Stomach (tissue), 19 donors: ENCODE measurements at places on chromosomes 4 and X. TPM values are rescaled to one million over a fixed set of nuclear protein-coding genes. Genes with fewer than 3 reads are reported as not detected.
A peak's percentile ranks its signal among the peaks of the same experiment; 100 is the strongest.

Gene ZCCHC18
- total RNA-seq = not detected

- H3K27me3 ChIP-seq = peaks cover 10% of the 10 kb centered on the region
- DNase-seq = no peak
- H3K27ac ChIP-seq = no peak overlapping the region
- H3K4me3 ChIP-seq = no peak overlapping the region
- H3K36me3 ChIP-seq = no peaks in the 10 kb centered on the region
Observed at GRCh38 chrX:107273795-107274194, 67.4 kb downstream of the DNAAF6 start.

DNA sequence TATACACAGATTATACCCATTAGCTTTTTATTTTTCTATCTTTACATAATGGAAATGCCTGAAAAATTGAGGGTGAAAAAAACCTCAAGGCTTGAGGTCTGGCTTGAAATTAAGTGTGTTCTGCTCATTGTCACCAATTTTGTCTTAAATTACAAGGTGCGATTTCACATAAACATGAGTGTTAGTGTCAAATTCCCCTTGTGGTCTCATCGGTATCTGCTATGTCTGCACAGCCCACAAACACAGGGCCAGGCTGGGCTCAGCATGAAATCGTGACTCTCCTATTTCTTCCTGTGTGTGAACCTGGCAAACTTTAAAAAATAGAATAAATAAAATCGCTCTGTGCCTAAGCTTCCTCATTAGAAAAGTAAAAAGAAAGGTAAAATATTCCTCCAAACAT, 109.1 kb downstream of the CRLF2 start:
- no peaks in the 10 kb centered on the region for H3K4me1 ChIP-seq
- no peak overlapping the region for H3K27ac ChIP-seq
- no peak for DNase-seq
- H3K4me3 ChIP-seq = no peak overlapping the region
- no peaks in the 10 kb centered on the region for H3K36me3 ChIP-seq
- peaks cover 20% of the 10 kb centered on the region for H3K27me3 ChIP-seq

GRCh38 chr4:69104719-69105275, 8.5 kb downstream of the UGT2B7 start:
- no peaks in the 10 kb centered on the region for H3K4me1 ChIP-seq
- DNase-seq = no peak
- H3K36me3 ChIP-seq = no peaks in the 10 kb centered on the region

DNA sequence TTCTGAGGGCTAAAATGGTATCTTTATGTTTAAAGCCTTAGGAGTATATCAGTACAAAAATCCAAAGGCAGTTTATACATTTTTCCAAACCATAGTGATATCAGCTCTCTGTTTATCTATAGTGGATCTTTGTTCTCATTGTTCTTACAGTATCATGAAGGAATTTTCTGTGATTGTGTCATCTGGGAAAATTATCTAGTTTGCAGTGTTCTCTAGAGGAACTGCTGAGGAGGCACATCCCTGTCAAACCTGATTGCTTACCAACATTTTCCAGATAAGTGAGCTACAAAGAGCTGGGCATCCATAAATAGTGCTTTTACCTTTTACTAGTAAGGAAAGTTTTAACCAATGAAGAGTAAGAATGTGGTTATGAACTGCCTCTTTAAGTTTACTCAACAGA, 44.9 kb upstream of the SLC25A31 start:
- H3K27me3 ChIP-seq = no peaks in the 10 kb centered on the region
- H3K4me3 ChIP-seq = no peak overlapping the region
- DNase-seq = no peak
- H3K36me3 ChIP-seq = peaks cover 23% of the 10 kb centered on the region
- no peak overlapping the region for H3K27ac ChIP-seq

DNA sequence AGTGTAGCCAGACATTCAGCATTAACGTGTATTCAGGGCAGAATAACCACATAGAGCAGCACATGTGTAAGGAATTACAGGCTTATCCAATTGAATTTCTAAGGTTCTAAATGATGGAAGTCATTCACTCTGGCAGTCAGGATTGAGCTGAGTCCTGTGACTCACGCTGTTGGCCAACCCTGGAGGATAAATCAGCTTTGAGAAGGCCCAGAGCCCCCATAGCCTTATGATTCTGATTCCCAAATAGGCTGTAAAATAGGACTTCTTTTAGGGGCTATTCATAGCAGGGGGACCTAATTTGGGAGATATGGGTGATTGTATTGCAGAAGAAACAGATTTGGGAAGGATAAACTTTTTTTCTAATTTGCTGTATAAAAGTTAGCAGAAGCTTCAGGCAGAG, 8.1 kb upstream of the HPF1 start:
- peaks cover 5% of the 10 kb centered on the region for H3K4me1 ChIP-seq
- no peak for DNase-seq
- H3K36me3 ChIP-seq = no peaks in the 10 kb centered on the region
- no peaks in the 10 kb centered on the region for H3K27me3 ChIP-seq
- H3K4me3 ChIP-seq = no peak overlapping the region

DNA sequence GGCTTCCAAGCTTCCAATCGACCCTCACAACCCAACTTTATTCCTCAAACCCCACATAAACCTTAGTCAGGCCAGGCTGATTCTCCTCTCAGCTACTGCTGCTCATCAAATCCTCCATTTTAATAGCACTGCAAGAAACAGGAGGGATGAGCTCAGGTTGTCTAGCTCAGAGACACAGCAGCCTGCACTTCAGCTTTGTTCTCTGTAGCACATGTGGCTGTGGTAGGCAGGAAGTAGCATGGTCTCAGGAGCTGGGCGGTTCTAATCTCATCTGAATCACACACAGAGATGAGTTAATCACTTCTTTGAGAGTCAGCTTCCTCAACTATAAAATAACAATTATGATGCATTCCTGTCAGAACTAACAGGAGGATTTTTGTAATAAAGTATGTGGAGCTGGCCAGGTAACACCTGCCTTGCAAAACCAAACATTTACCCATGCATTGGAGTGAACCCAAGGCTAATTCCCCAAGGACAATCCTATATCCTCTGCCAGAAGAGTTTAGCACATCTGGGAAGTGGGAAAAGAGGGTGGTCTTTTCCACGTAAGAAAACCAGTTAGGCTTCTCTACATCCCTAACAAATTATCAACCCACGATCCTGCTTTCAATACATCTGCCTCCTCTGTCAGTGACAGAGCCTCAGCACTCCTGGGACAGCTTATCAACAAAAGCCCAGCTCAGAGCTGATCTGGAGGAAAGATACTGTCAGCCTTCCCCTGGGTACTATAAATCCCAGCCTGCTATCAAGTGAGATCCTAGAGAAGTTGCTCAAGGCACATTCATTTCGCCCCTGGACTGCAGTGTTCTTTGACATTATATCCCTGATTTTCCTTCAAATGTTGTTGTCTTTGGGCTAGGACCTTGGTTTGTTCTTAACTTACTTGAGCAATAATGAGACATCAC, 32.8 kb downstream of the ELOVL6 start:
- peak; percentile 59 for DNase-seq
- peaks cover 6% of the 10 kb centered on the region for H3K4me1 ChIP-seq
- no peak overlapping the region for H3K4me3 ChIP-seq
- no peaks in the 10 kb centered on the region for H3K27me3 ChIP-seq

Gene DMP1
- total RNA-seq = not detected

Gene REPS2
- total RNA-seq = 281 TPM

GRCh38 chr4:20554134-20554533, 146.1 kb upstream of the PACRGL start:
- no peaks in the 10 kb centered on the region for H3K27me3 ChIP-seq
- no peak overlapping the region for H3K27ac ChIP-seq
- DNase-seq = no peak
- peaks cover 3% of the 10 kb centered on the region for H3K4me1 ChIP-seq
- no peaks in the 10 kb centered on the region for H3K36me3 ChIP-seq

Gene ABHD18
- total RNA-seq = 13.4 TPM

DNA sequence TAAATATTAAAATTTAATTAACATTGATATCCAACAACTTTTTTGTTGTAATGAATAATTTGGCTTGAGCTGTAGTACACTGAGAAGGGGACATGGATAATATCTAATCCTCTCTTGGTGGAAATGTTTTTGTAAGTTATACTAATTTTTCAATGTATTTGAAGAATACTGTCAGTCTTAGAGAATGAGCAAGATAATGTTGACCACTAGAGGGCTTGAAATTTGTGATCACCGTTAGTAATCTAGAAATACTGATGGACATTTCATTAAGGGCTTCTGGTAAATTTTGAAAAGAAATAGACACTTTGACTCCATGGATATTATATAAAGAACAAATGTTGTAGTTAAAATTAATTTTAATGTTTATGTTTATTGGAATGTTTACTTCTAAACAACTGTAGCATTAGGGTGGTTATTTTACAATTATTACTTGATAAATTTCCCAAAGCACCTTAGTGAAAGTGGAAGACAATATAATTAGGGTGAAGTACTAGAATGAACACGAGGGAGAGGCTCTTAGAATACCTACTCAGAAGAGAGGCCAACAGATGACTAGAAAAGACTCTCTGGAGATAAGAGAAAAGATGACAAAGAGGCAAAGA, 20.0 kb upstream of the CAMK2D start:
- no peak overlapping the region for H3K4me3 ChIP-seq
- no peaks in the 10 kb centered on the region for H3K36me3 ChIP-seq
- H3K27me3 ChIP-seq = no peaks in the 10 kb centered on the region
- no peak for DNase-seq
- no peak overlapping the region for H3K27ac ChIP-seq

- H3K4me3 ChIP-seq = no peak overlapping the region
- H3K27me3 ChIP-seq = no peaks in the 10 kb centered on the region
- no peak for DNase-seq
Observed at GRCh38 chrX:10932842-10933440, 178.2 kb upstream of the HCCS start.

- no peak for DNase-seq
- peaks cover 9% of the 10 kb centered on the region for H3K4me1 ChIP-seq
- peak overlapping the region; percentile 61 for H3K27ac ChIP-seq
- no peaks in the 10 kb centered on the region for H3K36me3 ChIP-seq
- H3K27me3 ChIP-seq = no peaks in the 10 kb centered on the region
Observed at GRCh38 chr4:52995360-52996030, 133.4 kb downstream of the RASL11B start.

DNA sequence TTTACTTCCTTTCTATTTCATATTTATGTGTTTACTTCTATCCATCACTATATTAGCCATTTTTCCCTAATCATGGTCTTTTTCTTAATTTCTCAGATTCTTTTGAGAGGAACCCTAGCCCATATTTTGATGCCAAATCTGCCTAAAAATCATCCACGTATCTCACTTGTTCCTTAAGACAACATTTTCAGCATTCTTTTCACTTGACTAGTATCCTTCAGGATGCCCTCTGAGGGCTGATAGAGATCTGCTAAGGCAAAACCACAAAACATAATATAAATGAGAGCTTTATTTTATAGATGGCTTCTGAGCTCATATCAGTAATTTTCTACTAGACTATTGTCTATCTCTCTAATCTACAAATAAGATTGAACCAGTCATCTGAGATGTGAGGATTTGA, 341.9 kb downstream of the GPM6A start:
- no peaks in the 10 kb centered on the region for H3K27me3 ChIP-seq
- no peak overlapping the region for H3K27ac ChIP-seq
- no peak overlapping the region for H3K4me3 ChIP-seq

- H3K4me3 ChIP-seq = no peak overlapping the region
- no peaks in the 10 kb centered on the region for H3K36me3 ChIP-seq
- DNase-seq = peak; percentile 14
Observed at GRCh38 chr4:156571146-156571545, 400.5 kb downstream of the PDGFC start.

- no peaks in the 10 kb centered on the region for H3K36me3 ChIP-seq
- H3K27me3 ChIP-seq = no peaks in the 10 kb centered on the region
- DNase-seq = peak; percentile 22
- peaks cover 28% of the 10 kb centered on the region for H3K4me1 ChIP-seq
Observed at GRCh38 chr4:79049840-79050540, 110.8 kb upstream of the PAQR3 start.

Gene CXXC4
- 1.9 TPM for total RNA-seq
